ENCODE measurements at places on chromosomes 16 and 17.

- no peaks in the 10 kb centered on the region for H3K27me3 ChIP-seq
- no peak overlapping the region for H3K27ac ChIP-seq
- H3K4me3 ChIP-seq: no peak overlapping the region
- H3K4me1 ChIP-seq: peaks cover 4% of the 10 kb centered on the region
Observed at GRCh38 chr16:23082161-23082788, 67.0 kb downstream of the USP31 start.

GRCh38 chr16:23949630-23950290 lies 114.0 kb downstream of the PRKCB start:
- peak overlapping the region; percentile 63 for H3K4me3 ChIP-seq
- peak overlapping the region; percentile 95 for H3K27ac ChIP-seq
- no peaks in the 10 kb centered on the region for H3K27me3 ChIP-seq

DNA sequence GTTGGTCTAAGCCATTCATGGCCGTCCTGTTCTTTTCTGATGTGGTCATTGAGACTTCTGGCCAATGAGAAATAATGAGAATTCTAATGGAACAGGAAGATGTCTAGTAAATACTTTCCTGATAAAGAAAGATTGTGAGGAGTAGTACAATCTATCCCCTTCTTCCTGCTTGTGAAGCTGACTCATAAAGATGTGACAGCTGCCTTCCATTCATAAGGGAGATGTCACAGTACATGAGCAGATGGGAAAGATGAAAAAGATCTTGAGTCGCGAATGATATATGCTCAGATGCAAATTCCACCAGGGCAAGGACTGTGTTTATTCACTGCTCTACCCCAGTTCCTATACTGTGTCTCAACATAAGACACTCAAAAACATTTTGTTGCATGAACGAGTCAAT lies 111.7 kb upstream of the FOXF1 start:
- H3K27me3 ChIP-seq: no peaks in the 10 kb centered on the region
- H3K36me3 ChIP-seq: no peaks in the 10 kb centered on the region
- no peak overlapping the region for H3K27ac ChIP-seq
- no peaks in the 10 kb centered on the region for H3K4me1 ChIP-seq
- H3K4me3 ChIP-seq: no peak overlapping the region

DNA sequence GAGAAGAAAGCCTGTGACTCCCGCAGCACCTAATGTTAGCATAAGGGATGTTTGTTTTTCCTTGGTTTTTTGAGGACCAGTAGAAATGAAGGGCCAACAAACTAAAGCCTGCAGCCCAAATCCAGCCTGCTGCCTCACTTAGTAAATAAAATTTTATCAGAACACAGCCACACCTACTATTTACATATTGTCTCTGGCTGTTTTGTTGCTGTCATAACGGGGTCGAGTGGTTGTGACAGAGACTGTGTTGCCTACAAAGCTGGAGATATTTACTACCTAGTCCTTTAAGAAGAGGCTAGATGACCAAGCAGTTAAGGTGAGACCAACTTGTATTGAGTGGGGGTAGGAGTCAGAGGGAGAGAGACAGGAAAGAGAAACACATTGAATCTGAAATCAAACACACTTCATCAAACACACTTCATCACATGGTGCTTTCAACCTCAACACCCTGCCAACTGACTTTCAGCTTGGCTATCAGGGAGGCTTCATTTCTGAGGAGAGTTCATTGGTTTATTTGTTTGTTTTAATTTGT lies 546.3 kb upstream of the CDH11 start:
- no peak for DNase-seq
- no peak overlapping the region for H3K4me3 ChIP-seq
- no peaks in the 10 kb centered on the region for H3K4me1 ChIP-seq
- H3K27ac ChIP-seq: no peak overlapping the region
- no peaks in the 10 kb centered on the region for H3K36me3 ChIP-seq
